ENCODE measurements at places on chromosomes 7 and 10.
A peak's percentile ranks its signal among the peaks of the same experiment; 100 is the strongest.

DNA sequence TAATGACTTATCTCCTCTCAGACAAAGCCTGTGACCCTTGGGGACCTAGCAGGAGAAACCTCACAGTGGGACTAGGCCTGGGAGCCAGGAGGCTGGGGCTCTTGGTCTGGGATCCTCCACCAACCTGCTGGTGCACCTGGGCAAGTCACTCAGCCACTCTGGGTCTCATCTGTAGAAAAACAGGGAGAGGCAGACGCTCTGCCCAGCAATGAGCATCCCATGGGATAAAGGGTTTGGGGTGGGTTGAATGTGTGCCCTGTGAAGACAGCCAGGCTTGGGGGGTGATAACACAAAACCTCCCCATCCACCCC, 81.6 kb downstream of the ZMIZ1 start:
- DNase-seq, result no peak

- no peak for DNase-seq
Measured at GRCh38 chr7:19851504-19851903, 78.1 kb upstream of the TMEM196 start.

- no peak for DNase-seq
Measured at GRCh38 chr10:131579251-131580071, 267.9 kb upstream of the TCERG1L start.

DNA sequence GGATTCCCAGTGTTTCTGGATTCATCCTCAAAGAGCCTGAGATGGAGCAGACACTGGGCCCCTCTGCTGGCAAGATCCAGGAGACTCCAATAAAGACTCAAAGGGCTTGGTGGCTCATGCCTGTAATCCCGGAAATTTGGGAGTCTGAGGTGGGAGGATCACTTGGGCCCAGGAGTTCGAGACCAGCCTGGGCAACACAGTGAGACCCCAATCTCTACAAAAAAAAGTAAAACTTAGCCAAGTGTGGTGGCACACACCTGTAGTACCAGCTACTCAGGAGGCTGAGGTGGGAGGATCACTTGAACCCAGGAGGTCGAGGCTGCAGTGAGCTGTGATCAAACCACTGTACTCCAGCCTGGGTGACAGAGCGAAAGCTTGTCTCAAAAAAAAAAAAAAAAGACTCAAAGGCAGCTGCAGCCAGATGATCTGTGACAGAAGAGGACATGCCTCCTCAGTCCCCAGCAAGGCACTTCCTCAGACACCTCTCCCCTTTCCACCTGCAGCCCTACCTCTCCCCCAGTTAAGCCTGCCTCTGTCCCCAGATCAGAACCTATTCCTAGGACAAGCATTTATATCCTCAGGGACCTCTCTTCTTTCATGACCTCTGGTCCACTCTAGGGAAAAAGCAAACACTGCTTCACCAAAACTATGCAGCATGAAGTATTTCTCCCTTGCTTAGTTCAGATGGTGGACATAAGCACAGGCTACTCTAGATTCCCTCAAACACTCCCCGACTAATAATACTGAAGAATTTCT, 27.9 kb downstream of the PDLIM1 start:
- DNase-seq, result no peak

GRCh38 chr10:78383378-78384048, 349.9 kb downstream of the RPS24 start:
- no peak for DNase-seq

DNA sequence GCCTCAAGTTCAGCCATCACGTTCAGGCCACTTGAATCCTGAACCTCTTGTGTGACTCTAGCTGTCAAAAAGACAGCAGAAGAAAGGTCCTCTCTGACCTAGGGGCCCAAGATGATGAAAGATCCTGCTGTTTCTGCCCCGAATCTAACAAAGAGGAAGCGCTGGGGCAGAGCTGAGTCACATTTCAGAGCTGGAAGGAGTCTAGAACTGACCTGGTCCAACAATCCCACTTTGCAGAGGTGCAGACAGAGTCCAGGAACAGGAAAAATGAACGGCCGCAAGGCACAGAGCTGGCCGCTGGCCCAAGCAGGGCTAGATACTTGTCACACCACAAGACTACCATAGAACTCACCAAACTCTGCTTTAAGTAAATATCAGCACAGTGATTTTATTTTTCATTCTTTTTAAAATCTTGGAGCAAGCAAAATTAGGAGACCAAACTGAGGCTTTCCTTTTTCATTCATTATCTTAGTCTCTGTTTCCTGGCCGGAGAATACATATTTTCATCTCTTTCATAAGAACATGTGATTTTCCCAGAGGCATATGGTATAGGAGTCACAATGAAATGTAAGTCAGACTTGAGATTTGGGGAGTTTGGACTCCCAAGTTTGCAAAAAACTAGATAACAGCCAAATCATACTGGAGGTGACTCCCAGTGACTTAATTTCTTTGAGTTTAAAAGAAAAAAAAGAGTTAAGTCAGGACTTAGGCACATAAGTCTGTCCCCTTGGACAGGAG, 52.8 kb downstream of the CHST15 start:
- DNase-seq, result no peak

DNA sequence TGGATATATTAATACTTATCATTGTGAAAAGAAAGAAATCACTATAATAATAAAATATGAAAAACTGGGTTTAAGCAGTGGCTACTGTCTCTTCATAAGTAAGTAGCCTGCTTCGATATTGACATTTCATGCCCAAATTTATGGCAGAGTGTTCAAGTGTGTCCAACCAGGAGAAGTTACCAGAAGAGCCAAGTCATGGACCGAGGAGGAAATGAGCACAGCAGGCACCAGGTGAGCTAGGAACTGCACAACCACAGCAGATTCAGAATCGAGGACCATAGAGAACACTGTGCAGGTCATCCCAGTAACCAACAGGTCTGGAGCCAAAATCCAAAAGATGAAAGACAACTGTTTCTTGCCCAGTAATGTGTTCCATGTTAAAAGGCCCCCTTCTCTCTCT, 79.9 kb upstream of the ABCB5 start:
- no peak for DNase-seq

DNA sequence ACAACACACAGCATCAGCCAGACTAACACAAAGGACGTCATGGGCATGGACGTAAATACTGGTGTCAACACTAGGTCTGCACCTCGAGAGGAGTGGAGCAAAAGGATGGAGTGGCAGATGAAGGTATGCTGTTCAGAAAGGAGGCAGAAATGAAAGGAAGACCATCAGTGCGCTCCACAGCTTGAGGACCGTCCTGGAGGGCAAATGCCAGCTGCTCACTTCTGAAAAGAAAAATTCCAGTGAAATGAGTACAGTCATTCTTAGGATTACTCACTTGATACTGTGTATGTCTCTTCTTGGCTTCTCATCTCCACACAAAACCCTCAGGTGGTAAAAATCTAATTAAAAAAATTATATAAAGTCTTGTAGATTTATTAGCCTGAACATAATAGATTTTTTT, 44.8 kb downstream of the EGFR start:
- no peak for DNase-seq

- peak; percentile 35 for DNase-seq
Measured at GRCh38 chr10:103554488-103555324, 61.2 kb downstream of the NEURL1 start.

DNA sequence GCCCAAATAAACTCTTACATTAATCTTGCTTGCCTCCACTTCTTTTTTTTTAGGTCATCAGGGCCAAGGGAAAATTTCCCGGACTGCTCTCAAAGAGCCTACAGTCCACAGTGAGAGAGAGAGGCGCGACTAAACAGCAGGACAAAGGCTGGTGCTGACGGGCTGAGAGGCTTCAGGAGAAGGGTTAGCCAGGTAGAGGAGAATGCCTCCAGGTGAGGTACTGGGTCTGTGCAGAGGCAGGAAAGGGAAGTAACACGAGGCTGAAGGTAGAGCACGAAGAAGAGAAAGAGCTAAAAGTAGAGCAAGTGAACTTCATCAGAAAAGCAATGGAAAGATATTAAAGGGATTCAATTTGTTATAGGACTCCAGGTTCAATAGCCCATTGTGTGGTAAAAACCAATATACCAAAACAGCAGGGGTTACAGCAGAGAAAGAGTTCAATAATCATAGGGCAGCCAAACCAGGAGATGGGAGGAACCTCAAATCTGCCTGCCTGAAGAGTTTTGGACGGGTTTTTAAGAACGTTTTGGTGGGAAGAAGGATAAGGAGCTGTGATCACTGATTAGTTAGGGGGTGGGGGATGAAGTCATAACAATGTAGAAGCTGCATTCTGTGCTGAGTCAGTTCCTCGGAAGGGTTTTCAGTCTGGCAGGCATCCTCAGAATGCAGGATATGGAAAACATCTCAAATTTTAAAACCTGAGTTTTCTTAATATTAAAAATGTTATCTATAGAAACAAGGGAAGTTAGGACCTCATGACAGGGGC, 171.5 kb downstream of the AKR1D1 start:
- no peak for DNase-seq

- DNase-seq, result no peak
Measured at GRCh38 chr10:124705817-124706461, 38.2 kb downstream of the FAM53B start.

GRCh38 chr7:114944745-114945625, 23.1 kb downstream of the MDFIC start:
- DNase-seq, result no peak

- peak; percentile 64 for DNase-seq
Measured at GRCh38 chr7:119733127-119733879, 539.7 kb upstream of the KCND2 start.

- no peak for DNase-seq
Measured at GRCh38 chr7:86844608-86845007, 200.9 kb downstream of the GRM3 start.

DNA sequence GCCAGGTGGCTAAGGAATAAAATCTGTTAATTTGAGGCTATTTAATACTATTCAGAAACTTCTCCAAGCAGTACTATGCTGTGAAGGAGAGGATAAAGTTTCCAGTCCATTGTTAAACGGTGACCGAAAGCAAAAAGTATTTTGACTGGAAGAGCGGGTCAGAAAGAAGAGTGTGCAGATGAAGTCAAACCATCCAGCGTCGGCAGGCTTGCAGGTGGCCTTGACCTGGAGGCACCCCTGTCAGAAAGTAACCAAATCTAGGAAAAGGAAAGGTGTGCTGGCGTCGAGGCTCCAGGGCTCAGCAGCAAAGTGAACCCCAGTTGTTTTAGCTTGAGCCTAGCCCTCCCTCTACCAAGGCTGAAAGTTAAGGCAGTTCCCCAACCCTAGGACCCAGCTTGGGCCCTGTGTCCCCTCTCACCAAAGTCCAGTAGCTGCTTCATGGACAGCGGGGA, 544 bp downstream of the PDK4 start:
- no peak for DNase-seq

GRCh38 chr10:3820255-3820654, 35.2 kb upstream of the KLF6 start:
- DNase-seq, result no peak

DNA sequence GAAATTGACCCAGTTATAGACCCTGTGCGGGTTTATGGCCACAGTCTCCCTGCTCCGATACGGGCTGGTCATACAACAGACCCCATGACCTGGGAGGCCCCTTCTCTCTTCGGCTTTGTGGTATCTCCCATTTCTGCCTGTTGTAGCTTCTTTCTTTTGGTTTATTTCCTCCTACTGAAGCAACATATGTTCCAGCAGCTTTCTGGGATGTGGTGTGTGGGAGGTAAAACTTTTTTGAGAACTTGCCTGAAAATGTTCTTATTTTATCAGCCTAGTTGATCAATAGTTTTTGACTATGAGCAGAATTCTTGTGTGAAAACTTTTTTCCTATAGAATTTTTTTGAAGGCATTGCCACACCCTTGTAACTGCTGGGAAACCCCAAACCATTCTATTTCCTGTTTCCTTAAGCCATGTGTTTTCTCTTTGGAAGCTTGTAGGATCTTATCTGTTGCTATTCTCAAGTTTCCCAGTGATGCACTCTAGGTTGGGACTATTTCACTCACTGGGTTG, 80.0 kb downstream of the DAGLB start:
- no peak for DNase-seq

DNA sequence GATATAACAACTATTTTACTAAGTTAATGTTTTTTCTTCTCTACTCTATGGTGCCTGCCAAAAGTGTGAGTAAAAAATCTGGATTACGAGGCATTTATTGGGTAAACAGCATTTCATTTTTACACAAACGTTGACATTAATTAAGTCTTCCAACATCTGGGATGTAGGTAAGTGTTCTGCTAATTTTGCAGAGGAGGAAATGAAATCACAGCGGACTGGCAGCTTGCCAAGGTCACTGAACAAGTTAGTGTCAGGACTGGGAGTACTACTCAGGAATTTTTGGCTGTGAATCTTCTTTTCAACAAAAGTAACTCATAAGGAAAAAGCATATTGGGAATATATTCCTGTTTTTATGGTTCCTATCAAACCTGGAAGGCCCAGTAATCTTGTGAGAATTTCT, 612.1 kb upstream of the FZD8 start:
- DNase-seq, result no peak

DNA sequence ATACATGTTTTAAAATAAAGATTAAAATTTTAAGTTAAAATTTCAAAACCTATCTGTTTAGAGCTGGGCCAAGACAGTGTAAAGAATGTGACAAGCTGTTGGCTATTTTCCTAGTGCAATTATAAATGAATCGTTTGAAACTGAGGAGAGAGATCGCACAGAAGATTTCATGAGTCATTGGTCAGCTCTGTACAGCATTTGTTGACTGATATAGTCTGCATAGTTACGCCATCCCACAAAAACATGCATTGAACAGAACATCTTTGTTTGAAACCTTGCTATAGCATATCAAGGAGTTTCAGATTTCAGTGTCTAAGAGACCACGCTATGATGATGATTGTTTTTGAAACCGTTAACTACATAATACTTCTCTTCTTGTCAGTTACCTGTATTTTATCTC, 1.3 kb upstream of the C10orf67 start:
- peak; percentile 98 for DNase-seq

DNA sequence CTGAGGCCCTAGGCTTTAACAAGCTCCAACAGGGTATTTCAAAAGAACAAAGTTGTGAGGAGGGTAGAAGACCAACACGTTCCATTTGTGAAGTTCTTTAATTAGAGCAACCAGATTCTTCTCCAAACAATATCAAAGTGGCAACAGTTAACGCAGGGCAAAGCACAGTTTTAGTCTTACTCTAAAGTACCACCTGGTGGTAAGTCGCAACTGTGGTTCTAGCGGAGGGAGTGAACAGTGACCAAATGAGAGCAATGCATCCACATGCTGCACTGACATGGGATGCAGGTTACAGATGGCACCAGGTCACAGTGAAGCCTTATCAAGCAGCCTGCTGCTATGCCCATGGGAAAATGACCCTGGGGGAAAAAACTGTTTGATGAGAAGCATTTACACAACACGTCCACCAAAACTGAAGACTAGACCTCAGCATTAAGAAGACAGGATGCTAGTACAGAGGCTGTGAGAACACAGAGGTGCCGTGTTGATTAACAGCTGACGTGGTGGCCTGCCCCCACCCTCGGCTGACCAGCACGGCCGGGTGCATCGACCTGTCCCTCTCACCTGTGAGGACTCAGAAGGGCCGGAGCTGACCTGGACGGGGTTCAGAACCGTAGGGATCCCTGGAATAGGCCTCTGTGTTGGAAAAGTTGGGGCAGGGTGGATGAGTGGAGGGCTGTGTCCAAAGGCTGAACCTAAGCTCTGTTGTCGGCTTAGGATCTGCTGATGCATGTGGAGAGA, 211.2 kb downstream of the GLI3 start:
- DNase-seq, result no peak

DNA sequence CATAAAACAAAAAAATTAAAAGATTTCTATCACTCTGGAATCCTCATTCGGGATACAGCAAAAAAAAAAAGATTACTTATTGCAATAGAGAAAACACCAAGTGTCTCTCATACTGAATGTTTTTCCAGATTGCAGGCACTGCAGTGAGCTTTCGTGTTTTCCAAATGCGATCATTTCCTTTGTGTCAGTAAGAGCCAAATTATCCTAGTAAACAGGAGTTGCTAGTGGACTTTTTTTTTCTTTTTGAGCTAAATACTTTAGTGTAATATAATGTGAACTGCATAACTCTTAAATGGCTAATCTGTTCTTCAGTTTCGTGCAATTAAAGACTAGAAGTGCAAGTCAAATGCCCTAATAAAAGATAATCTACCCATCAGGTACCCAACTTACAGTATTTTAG, 44.4 kb upstream of the TOMM7 start:
- no peak for DNase-seq
